Stimulated activated CD4-positive, alpha-beta T cell treated with anti-CD3 and anti-CD28 coated beads, Interleukin-1b, Interleukin-23, amount 100 ng/mL, for 1 hour (primary cell): ENCODE measurements at places on chromosomes 1 and 21.

GRCh38 chr1:166353213-166353612 lies 186.4 kb upstream of the FAM78B start:
- DNase-seq, result no peak

- DNase-seq, result no peak
These were observed 61.5 kb downstream of the SIPA1L2 start for GRCh38 chr1:232568331-232568852.

DNA sequence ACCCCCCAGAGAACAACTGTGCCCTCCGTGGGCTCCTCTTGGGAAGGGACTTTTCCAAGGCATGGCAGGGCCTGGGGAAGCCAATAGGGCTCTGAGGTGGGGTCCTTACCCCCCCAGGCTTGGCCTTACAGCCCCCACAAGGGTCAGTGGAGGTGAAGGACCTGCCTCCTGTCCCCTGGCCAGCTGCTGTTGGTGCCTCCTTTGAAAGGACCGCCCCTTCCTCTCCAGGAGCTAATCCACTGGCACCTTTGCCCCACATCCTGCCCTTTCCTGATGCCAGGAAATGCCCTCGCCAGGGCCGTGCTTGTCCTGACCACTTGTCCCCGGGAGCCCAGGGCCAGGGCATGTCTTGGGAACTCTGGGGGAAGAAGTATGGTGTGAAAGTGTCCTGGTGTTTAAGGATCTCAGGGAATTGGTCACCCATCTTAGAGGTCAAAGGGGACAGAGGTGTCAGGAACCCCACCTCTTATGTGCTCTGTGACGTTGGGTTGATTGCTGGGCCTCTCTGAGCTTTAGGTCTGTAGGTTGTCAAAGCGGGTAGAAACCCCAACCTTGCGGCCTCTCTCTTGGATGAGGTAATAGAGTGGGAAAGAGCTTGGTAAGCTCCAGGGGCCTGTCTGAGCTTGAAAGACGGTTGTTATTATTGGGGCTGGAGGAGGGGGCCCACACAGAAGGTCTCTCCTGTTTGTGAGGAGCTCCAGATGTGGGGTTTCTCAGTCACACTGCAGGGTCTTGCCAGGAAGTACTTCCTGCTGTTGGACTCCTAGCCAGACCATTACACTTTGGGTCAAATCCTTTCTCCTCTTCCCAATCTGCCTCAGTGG lies 2.8 kb downstream of the KCNQ4 start:
- DNase-seq, result no peak

DNA sequence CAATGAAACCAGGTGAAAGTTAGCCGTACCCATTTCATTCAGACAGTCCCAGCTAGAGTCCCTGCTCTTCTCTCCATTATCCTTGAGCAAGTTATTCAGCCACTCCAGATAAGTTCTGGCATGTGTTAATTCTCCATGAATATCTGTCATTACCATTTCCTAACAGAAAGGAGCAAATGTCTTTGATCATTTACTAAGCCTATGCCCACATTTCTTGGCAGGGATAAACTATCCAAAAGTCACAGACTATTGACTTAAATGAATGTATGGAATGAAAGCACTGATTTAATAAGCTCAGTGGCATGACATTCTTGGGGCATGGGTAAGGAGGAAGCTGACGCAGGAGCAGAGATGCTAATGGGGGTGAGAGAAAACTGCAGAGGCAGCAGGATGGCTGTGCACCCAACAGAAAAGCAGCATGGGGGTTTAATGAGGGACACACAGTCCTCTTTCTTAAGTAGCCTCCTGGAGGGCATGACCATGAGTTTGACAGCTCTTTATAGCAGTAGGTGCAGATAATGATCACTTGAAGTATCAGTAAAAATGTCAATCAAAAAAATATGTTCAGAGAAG lies 17.6 kb upstream of the DHCR24 start:
- no peak for DNase-seq

DNA sequence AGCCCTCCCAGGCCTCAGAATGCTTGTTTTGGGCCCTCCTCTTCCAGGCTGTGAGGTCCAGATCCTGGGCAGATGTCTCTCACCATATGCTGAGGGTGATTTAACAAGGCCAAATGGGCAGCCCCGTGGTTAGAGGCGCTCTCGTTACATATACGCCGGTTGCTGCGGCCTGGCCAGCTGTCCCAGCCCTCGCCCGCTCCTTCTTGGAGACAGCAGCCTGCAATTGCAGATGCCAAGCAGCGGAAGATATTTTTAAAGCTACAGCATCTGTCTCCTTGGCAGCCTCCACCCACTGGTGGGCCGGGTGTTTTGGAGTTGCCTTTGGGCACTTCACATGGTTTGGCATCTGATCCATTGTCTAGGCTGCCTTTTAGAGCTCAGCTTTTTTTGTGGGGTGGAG lies 178.8 kb upstream of the NFIA start:
- DNase-seq, result no peak

- DNase-seq, result no peak
These were observed 167.7 kb upstream of the TNR start for GRCh38 chr1:175911138-175911537.

DNA sequence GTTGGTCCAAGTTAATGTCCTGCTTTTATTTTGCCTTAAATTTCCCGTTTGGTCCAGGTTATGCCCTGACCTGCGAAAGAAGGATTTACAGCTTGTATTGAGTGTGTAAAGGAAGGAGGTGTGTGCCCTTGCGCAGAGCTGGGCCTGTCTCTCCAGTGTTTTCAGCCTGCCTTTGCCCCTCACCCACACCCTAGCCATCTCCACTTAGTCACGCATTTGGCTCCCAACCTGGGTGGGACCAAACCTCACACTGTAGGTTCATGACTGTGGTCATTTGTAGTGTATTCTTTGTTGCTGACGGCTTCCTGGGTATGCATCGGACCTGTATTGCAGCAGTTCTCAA lies 572 bp upstream of the SRSF10 start:
- peak; percentile 14 for DNase-seq
